T1000 (cell line): ENCODE measurements at places on chromosomes 16 and 17.

- DNase-seq: peak; percentile 23
Observed at GRCh38 chr17:80761110-80761871, 216.7 kb downstream of the RPTOR start.

DNA sequence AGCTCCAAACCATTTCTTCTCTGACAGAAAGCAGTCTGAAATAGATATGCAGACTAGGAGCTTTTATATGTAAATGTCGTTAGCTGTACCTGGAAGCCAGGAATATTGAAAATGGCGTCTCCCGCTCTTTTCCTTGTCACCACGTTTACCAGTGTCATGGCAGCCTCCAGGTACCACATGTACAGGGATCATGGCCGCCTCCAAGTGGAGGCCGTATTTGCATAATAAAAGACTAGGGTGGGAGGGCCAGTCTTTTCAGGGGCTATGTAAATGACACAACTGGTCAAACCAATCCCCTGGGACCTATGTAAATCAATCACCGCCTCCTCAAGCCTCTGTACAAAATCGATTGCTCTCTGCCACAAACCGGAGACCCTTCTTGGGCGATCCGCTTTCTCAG lies 54.3 kb downstream of the MYOCD start:
- DNase-seq: no peak

DNA sequence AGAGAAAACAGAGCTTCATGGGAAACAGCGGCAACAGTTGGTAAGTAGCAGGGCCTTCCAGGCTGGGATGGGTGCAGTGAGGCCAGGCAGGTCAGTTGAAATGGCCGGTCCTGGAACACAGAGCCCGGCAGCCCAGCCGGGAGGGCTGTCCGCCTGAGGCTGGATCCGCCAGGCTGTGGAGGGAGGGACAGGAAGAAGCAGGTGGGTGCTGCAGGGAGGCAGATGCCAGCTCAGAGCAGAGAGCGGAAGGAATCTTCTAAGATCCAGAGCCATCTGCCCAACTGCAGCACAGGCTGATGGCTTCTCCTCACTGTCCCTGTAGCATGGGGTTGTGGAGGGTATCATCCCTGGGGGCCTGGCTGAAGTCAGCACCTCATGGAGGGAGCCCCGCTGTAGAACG lies 599 bp downstream of the RNF112 start:
- no peak for DNase-seq

- no peak for DNase-seq
Observed at GRCh38 chr16:65287307-65287706, 165.4 kb upstream of the CDH11 start.

- DNase-seq: no peak
Observed at GRCh38 chr17:46822388-46822921, 4.0 kb upstream of the WNT3 start.
